ENCODE measurements at places on chromosomes 6 and 20.

- DNase-seq, result no peak
Measured at GRCh38 chr20:63194007-63194796, 21.7 kb downstream of the YTHDF1 start.

DNA sequence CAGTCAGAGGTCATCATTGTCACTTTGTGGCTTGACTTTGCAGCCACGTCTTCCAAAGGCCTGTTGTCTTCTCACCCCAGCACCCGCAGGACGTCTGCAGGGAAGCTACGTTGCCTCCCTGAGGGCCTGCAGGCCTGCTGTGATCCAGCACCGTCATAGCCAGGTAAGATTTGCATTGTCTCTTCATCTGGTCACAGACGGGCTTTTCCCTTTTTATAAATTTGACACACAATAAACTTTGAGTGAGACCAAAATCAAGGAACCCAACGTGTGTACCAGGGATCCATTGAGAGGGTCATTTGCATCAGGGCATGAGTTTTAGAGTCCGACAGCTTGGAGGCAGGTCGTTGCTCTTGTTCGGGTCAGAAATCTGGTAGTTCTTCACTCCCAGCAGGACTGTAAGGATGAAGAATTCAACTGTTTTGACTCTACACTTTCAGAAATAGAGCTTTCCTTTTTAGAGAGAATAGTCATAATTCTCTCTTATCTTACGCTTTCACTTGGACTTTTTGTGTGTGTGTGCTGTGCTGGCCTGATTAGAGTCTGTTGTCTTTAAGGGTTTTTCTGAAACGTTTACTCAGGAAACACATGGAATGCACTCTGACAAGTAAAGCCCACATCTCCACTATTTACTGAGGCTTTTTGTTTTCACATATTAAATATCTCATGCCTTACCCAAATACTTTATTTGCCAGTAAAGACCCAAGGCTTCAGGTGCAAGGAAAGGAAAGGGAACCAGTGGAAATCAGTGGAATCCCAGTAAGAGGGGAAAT is 177.2 kb upstream of the TAB2 start:
- peak; percentile 27 for DNase-seq

- peak; percentile 50 for DNase-seq
Measured at GRCh38 chr6:38638941-38639497, 710 bp downstream of the BTBD9 start.

GRCh38 chr6:2741756-2742155 is 9.0 kb downstream of the MYLK4 start:
- no peak for DNase-seq

DNA sequence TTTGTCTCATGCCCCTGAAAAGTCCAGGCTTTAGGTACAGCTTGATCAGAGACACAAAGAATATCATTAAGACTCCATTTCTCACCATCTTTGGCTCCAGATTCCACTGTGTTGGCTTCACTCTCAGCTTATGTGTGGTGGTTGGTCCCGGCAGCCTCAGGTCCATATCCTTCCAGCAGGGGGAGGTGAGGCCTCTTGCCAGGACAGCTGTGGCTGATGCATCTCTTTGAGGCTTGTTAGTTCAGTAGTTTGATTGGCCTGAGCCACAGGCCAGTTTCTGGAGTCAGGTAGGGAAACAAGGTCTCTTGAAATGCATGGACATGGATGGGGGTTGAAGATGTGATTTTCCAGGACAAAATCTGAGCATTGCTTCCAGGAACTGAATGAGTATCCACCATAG is 62.4 kb downstream of the JAG1 start:
- DNase-seq, result peak; percentile 31

DNA sequence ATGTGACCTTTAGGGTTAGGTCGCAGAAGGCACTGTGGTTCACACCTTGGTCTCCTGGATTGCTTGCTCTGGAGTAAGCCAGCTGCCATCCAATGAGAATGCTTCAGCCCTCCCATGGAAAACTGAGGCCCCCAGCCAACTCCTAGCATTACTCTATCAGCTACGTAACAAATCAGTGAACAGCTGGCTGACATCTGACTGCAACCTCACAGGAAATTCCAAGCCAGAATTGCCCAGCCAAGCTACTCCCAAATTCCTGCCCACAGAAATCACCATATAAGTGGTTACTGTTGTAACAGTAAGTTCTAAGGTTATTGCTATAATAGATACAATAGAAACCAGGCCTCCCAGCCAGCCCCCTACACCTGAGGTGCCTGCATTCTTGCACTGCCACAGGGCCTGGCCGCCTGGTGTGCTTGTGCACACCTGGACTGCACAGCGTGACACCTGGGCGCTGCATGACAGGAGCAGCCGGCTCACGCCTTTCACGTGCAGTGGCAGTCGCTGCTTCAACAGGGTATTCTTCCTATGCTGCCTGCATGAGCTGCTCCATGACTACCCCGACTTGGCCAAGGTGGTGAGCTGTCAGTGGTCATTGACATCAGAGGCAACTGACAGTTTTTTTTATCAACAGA is 429.7 kb upstream of the RUNX2 start:
- no peak for DNase-seq

DNA sequence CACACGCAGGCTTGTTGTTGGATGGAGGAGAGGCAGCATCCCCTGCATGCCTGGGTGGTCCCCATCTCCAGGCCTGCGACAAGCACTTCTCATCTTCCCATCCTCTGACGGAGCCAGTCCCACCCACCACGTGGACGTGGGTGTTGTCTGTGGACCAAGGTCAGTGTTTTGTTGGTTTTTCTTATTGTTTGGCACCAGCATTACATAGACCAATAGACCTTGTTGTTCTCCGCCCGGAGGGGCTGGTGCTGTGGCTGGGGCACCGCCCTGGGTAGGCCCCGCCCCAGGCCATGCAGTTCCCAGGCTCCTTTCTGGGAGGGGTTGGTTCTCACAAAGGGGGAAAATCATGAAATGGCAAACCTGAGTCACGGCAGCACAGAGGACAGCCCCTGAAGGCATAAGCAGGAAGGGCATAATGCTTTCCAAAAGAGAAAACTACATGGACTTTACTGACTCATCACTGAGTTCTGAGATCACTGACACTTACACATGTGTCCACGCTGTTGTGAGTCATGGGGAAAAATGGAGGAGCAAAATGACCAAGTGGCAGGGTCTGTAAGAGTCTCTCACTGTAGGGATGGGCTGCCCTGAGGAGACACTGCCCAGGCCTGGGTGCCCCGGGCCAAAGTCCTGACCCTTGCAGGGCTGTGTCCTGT is 90.8 kb downstream of the THBS2 start:
- no peak for DNase-seq

Data from GM13977 (cell line).